ENCODE measurements at places on chromosomes 4 and X.

DNA sequence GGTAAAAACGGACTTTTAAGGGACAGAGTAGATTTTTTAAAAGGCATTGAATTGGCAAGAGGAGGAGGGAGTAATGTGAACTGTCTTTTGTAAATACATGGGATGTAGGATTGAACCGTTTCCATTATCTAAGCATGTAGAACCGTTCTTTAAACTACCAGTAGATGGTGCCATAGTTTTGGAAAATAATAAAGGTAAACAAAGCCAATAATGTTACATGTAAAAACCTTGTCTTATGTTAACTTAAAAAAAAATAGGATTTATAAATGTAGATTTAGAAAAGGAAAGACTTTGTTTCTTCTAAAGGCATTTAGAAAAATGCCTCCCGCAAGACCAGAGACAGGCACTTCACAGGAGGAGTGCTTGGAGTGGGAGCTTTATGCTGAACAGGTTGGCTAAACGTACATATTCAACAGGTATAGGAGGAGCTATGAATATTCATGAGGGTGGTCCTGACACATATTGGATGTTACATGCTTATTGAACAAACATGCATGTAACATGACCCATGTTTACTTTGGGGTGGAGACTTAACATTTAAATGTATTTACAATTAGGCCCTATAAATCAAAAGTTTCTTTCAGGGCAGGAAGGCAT lies 45.5 kb upstream of the FAM241A start:
- peak; percentile 52 for DNase-seq

DNA sequence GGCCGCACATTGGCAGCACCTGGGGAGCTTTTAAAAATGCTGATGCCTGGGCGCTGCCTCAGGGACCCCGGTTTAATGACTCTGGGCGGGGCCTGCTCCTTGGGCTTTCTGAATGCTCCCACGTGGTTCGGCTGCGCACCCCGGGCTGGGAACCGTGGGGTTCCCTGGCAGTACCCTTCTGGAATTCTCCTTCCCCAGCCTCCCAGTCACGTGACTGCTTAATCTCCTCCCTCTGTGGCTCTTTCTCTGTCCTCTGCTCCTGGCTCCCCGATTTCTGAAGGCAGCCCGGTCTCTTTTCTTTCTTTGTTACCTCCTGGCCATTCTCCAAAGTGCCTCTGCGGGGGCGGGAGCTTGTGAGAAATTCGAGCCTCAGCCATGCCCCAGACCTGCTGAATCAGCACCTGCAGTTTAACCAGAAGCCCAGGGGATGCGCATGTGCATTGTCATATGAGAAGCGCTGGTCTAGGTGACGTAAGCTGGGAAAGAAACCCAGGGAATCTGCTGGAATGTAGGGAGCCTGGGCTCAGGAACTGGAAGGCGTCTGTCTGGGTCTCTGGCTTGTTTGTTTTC lies 16.6 kb downstream of the CLCN4 start:
- DNase-seq: no peak

DNA sequence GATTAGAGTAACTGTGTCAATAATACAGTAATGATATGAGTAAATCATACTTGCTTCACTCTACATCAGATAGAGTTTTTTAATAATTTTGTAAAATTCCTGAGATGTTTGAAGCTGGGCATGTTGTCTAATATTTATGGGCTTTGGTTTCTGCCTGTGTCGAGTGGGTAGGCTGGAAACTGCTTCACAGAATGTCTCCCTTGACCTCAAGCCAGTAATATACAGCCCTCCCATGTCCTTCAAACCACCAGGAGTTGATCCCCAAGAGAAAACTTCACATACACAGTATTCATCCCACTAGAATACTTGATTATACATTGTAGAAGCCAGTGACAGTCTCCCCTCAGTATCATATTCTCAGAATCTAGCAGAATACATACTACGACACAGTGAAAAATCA lies 284.8 kb upstream of the TENM3 start:
- DNase-seq: no peak

- DNase-seq: no peak
Observed at GRCh38 chr4:143339497-143339896, 2.8 kb downstream of the GAB1 start.

GRCh38 chr4:26223155-26223554 lies 97.7 kb upstream of the RBPJ start:
- DNase-seq: no peak

GRCh38 chr4:47498899-47499298 lies 13.8 kb downstream of the ATP10D start:
- DNase-seq: no peak

DNA sequence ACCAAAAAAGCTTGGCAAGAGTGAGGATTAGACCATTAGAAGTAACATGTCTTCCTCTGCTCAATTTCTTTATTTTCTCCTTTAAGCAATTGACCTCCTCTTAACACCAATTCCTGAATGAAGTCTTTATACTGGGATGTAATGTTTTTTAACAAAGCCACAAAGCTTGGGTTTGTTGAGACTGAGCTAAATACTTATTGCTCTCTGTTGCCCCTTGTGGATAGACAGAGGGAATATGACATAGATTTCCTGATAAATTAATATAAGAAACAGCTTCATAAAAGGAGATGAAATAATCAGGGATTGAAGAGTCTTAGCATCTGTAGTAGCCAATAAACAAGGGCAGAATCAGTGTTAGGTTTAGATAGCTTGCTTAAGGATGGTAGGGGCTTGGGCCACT lies 57.6 kb downstream of the CCDC160 start:
- peak; percentile 15 for DNase-seq

- peak; percentile 7 for DNase-seq
Observed at GRCh38 chr4:75514949-75515612, 808 bp downstream of the THAP6 start.

- no peak for DNase-seq
Observed at GRCh38 chr4:76066546-76066945, 8.0 kb upstream of the ART3 start.

DNA sequence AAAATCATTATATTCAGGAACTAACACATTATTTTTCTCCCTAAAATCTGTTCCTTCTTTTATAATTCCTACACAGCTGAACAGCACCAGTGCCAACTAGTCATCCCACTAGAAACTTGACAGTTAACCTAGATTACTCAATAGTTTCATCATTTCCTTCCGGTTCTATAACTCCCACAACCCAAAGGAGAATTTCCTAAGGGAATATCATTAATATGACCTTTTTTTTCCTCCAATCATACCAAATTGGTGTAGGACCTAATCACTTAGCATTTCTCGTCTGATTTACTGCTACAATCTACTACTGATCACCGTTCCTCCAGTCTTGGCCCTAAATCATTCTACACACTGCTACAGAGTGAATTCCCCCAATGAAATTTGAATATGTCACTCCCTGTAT lies 45.9 kb downstream of the WDFY3 start:
- no peak for DNase-seq

- no peak for DNase-seq
Observed at GRCh38 chr4:162506253-162506652, 342.5 kb upstream of the FSTL5 start.

GRCh38 chrX:12567857-12568256 lies 223.4 kb upstream of the PRPS2 start:
- DNase-seq: peak; percentile 17

- DNase-seq: no peak
Observed at GRCh38 chr4:141870152-141870551, 233.8 kb downstream of the IL15 start.

DNA sequence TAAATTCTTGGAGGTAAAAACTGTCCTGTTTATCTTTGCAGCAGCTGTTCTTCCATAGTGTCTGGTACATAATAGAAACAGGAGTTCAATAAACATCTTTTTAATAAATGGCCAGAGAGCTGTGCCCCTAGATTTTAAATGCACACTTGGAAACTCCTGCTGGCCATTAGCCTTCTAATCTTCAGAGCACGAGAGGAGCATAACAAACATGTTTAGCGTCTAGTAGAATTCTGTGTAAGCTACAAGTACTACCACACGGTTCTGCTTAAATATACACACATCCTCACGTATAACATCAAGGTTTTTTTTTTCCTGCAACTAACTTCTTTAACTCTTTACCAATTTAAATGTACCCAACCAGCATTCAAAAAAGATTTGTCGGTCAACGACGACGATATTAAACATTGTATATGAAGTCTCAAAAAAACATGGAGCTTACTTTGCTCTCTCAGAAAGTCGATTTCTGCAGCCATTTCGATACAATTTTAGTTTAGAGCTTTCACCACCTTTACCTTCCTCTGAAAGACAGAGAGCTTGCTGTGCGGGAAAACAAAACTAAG lies 628 bp downstream of the SCLT1 start:
- DNase-seq: no peak

- no peak for DNase-seq
Observed at GRCh38 chrX:7941390-7942042, 14.3 kb upstream of the PNPLA4 start.

GRCh38 chr4:105283501-105283900 lies 136.8 kb downstream of the TET2 start:
- DNase-seq: no peak

GRCh38 chrX:150216716-150217115 lies 146.4 kb upstream of the MAMLD1 start:
- DNase-seq: no peak

DNA sequence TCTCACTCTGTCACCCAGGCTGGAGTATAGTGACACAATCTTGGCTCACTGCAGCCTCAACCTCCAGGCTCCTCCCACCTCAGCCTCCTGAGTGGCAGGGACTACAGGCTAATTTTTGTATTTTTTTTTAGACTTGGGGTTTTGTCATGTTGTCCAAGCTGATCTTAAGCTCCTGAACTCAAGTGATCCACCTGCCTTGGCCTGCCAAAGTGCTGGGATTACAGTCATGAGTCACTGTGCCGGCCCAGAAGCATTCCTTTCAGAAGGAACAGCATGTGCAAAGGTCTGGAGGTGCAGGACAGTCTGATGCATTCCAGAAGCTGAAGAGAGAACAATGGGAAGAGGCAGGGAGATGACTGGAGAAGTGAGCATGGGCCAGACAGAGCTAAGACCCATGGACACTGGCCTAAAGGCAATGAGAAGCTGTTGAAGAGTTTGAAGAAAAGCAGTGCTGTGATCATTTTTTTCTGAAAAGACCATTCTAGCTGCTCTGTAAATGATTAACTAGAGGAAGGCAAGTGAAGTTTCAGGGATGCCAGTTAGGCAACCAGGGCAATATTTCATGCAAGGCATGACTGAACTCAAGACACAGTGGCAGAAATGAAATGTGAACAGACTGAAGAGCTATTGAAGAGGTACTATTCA lies 43.2 kb downstream of the MANBA start:
- no peak for DNase-seq

DNA sequence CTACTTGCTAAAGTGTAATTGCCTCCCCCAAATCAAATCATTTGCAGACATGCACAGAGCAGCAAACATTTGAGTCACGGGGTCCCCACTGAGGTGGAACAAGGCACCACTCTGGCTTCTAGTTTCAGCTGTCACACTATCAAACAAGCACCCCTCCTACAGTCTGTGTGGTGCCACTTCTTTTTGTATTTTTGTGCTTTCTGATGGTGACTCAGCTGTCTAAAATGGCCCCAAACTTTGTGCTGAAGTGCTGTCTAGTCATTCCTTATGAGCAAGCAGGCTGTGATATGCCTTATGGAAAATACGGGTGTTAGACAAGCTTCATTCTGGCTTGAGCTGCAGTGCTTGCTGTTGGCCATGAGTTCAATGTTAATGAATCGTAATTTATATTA lies 15.4 kb downstream of the IGFBP7 start:
- DNase-seq: no peak

DNA sequence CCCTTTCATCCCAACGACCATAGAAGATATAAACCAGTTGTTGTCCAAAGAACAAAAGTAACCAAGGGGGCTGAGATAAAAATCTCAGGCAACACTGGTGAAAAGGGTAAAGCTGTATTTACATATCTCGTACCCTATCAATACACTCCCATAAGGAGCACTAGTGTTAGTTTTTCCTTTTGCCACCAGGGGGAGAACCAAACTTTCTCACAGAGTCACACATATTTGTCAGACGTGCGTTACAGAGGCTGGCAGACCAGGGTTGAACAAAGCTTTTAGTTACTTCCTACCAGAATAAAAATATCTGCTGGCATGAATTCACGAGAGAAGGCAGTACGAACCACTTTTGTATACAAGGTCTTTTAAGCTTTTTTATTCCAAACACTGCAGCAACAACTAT lies 88.3 kb downstream of the AMELX start:
- DNase-seq: peak; percentile 20

- DNase-seq: no peak
Observed at GRCh38 chrX:119465555-119465954, 2.7 kb upstream of the SLC25A5 start.

GRCh38 chrX:47321386-47321785 lies 49.0 kb upstream of the ZNF157 start:
- DNase-seq: no peak
